ENCODE measurements at places on chromosomes 6 and 20.

DNA sequence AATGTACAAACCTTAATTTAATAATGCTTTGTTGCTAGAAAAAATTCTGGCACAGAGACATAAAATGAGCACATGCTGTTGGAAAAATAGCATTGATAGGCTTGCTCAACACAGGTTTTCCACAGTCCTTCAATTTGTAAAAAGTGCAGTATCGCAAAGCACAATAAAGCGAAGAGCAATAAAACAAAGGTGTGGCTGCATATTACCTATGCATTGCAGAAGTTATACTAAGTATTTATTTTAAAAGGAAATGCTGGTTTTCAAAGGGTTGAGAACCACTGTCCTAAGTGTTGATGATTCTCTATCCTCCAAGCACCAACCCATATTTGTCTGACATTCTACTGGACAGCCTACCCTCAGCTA is 54.1 kb upstream of the CAP2 start:
- no peak for DNase-seq

DNA sequence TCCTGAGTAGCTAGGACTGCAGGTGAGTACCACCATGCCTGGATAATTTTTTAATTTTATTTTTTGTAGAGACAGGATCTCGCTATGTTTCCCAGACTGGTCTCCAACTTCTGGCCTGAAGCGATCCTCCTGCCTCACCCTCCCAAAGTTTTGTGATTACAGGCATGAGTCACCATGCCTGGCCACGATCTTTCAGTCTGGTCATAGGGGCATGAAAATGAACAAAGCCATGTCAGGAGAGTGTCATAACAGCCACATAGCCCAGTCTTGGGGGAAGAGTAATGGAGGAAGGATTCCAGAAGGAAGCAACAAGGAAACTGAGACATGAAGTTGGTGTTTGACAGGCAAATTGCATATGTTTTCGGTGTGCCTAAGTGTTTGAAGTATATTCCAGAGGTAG is 17.0 kb upstream of the SNX3 start:
- DNase-seq: no peak

- DNase-seq: no peak
These were observed 64.5 kb downstream of the REPS1 start for GRCh38 chr6:138923561-138923960.

- DNase-seq: peak; percentile 88
These were observed 13.8 kb upstream of the TLDC2 start for GRCh38 chr20:36861875-36862801.

DNA sequence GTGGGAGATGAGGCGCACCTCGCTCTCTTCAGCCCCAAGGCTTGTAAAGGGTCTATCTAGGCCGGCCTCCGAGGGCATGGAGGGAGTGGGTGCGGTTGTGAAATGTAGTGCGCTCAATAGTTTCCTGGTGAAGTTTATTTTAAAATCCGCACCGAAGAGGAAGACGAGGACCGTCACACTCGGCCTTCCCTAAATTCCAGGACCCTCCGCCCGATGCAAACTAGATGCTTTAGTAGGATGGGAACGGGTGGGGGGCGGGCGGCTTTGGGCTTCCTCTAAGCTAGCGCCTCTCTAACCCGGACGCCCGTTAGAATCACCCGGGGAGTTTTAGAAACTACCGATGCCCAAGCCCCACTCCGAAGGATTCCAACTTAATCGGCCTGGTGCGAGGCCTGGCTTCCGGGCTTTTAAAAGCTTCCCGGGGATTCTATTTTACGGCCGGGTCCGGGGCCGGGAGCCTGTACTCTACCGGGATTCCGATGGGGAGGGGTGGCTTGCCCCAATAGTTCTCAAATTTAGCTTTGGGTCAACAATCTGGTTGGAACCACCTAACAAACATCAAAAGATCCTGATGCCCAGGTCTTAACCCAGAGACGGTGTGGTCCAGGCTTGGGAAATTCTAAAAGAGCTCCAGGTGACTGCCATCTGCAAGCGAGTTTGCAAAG is 548 bp upstream of the BCAS4 start:
- no peak for DNase-seq

DNA sequence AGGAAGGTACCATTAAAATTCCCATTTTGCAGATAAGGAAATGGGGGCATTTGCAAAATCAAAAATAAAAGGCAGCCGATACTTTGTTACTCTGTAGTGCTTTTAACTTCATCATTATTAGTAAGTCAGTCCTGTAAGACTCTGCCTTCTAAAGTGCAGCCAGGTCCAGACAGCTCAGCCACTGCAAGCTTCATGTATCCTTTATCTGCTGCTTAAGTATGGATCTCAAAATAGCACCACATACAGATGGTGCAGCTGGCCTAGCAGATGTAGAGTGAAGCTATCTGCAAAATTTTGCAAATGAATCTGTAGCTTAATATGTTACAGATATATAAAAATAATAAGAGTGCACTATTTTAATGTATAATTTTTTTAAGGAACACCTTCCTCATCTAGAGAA is 53.4 kb downstream of the NUS1 start:
- no peak for DNase-seq

DNA sequence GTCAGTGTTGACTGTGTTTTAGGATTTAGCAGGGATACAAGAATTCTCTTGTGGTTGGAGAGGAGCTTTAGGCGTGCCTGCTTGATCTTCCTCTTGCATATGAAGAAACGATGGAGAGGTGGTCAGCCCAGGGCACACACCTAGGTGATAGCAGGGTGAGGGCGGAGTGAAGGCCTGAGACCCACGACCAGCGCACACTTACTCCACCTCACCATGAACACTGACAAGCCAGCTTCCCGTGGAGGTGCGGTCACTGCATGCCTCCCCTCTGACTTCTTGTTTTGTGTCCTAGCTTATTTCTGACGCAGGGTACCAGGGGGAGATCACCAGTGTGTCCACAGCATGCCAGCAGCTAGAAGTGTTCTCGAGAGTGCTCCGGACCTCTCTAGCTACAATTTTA is 8.1 kb downstream of the NELFCD start:
- no peak for DNase-seq

DNA sequence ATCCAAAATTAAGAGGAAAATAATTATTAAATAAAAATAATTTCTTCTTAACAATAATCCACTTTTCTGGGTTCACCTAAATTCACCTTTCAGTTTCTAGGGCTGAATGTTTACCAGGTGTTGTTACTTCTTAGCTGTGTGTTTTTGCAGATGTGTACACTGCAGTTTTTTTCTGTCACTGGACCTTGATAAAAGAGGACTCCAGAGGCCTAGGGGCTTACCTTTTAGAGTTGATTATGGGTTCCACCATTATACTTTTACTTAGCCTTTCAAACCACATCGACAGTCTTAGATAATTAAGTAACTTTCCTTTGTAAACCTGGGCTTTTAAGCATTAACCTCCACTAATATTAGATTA is 766.5 kb downstream of the BCKDHB start:
- no peak for DNase-seq

DNA sequence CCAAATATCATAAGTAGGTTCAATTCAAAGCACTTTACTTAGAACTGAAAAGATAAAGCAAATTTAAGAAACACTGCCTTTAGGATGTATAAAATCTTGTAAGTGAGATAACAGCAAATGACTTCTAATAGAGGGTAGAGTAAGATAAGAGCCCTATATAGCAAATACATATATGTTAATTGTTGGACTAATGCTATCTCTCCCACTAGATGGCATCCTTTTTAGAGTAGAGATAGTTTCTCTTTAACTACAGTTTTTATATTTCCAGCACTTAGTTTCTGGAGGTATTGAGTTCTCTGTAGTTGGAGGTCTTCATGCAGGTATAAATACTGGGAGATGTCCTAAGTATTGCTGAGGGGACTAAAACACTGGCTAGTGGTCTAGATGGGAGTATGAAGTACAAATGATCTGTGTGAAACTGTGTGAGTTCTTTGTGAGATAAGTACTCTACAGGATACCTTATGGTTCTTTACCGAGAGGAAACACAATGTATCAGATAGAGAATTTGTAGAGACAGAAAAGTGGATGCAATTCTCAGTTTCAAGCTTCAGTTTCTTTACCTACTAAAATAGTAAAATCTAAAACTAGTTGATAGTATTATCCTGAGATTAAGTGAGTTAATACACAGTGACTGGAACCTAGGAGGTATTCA is 399.3 kb downstream of the KHDRBS2 start:
- DNase-seq: no peak

DNA sequence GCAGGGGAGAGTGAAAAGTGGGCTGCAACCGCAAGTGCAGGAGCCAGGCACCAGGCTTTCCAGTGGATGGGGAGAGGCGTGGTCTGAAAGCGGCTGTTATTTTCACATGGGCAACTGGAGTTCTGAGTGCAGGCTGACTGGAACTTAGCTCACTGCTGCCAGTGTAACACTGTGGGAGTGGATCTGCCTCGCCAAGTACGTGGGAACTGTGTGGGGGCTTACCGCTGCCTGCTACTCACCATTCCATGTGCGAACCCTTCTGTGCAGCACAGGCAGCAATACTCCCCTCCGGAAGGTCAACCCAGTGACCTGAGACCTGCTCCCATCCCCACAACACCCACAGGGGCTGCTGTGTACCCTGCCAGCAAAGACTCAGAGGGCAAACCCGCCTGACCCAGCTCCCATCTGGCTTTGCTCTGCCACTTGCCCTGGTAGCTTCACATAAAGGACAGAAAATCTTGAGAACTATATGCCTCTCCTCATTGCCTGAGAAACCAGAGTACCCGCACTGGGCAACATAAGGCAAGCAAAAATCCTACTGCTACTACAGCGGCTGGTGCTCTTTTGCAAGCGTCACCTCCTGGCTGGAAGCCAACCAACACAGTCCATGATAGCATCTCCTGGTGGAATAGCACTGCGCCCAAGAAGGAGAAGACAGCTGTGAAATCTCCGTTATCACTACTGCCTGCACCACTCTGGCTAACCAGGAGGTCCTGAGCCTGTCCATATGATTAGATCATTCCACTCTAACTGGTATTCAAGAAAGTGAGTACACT is 54.4 kb upstream of the SIRPG start:
- DNase-seq: peak; percentile 56

DNA sequence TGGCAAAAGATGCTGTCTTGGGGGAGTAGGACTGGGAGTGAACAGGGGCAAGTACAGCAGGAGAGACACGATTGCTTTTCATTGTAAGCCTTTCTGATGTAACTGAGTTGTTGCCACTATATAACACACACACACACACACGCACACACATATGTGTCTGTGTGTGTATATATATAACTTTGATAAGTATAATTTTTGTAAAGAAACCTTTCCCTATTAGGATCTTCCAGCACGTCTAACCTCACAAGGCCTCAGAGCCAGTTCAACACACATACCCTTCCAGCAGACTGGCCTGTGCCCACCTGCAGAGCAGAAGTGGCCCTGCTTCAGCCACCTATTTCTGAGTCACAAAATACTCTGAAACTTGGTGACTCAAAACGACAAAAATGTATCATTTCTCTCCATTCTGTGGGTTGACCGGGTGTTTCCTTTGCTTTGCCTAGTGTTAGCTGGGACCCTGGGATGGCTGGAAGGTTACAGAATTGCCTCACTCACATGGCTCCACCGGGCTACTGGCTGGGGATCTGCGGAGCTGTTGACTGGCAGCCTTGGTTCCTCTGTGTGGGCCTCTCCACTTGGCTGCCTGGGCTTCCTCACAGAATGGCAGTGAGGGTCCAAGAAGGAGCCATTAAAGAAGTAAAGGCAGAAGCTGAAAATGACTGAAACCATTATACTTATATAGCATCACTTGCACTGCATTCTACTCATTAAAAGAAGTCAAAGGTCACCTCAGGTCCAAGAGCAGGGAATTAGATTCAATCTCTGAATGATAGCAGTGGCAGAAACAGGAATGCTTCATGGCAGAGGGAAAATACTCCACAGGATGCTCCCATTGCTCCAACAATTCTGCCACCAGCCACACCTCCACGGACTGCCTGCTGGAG is 126.4 kb downstream of the BANF2 start:
- no peak for DNase-seq

GRCh38 chr6:39934131-39934757 is at the start of gene MOCS1:
TSS of gene MOCS1 (minus strand) at chr6:39934462. CDS start at chr6:39934417, 45 bp downstream.
- DNase-seq: peak; percentile 72

DNA sequence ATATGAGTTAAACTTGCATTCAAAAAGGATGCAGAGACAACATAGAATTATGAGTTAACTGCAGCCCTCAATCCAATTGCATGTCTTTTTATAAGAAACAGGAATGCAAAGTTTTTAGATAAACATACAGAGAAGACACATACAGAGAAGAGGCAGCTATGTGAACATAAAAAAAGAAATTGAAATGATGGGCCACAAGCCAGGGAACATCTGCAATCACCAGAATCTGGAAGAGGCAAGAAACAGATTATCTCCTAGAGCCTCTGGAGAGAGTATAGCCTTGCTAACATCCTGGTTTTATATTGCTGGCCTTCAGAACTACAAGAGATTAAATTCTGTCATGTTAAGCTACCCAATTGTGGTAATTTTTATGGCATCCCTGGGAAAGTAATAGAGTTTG is 257.2 kb upstream of the EYS start:
- no peak for DNase-seq

- DNase-seq: no peak
These were observed 199.2 kb upstream of the MYLIP start for GRCh38 chr6:15929685-15930084.

- DNase-seq: no peak
These were observed 66.4 kb upstream of the THBS2 start for GRCh38 chr6:169320013-169320412.

DNA sequence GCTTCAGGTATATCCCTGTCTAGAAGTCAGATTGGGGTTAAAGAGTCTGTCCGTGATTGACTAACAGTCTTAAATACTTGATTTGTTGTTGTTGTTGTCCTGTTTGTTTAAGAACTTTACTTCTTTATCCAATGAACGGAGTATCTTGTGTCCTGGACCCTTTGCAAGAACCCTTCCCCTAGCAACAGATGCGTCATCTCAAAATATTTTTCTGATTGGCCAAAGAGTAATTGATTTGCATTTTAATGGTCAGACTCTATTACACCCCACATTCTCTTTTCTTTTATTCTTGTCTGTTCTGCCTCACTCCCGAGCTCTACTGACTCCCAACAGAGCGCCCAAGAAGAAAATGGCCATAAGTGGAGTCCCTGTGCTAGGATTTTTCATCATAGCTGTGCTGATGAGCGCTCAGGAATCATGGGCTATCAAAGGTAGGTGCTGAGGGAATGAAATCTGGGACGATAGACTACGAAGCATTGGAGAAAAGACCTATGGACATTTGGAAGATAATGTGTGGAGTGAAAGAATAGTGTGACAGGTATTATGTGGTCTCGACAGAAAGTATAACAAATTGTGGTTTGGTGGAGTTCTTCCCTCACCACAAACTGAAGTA is at the start of gene HLA-DRA:
Gene HLA-DRA, plus strand, starts transcription at position 286 of the 613 bp plus-strand sequence. Its CDS starts 64 bp downstream, at position 350.
- no peak for DNase-seq

DNA sequence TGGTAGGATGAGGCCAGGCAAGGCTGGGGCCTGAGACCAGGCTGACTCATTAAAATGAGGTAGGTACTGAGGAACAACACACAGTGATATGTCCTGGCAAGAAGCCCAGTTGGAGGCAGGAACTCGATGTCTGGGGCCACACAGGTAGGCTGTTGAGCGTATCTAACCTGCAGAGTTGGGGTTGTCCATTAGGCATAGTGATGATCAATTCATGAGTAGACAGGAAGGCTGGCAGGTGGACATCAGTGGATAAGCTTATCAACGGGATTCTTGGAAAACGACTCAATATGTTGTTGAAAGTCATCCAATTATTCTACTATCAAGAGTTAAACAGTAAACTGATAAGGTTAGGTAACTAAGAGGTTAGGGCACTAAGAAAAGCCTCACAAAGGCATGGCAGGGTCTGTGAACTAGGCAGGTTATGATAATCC is 193.2 kb upstream of the COL21A1 start:
- DNase-seq: no peak

- no peak for DNase-seq
These were observed 3.0 kb upstream of the ZBTB24 start for GRCh38 chr6:109486068-109486467.

- no peak for DNase-seq
These were observed 8.8 kb upstream of the CNR1 start for GRCh38 chr6:88174906-88175305.

- no peak for DNase-seq
These were observed 931.1 kb downstream of the KIF16B start for GRCh38 chr20:15642109-15642508.
